AG20443 (cell line): ENCODE measurements at places on chromosomes 12 and 14.

DNA sequence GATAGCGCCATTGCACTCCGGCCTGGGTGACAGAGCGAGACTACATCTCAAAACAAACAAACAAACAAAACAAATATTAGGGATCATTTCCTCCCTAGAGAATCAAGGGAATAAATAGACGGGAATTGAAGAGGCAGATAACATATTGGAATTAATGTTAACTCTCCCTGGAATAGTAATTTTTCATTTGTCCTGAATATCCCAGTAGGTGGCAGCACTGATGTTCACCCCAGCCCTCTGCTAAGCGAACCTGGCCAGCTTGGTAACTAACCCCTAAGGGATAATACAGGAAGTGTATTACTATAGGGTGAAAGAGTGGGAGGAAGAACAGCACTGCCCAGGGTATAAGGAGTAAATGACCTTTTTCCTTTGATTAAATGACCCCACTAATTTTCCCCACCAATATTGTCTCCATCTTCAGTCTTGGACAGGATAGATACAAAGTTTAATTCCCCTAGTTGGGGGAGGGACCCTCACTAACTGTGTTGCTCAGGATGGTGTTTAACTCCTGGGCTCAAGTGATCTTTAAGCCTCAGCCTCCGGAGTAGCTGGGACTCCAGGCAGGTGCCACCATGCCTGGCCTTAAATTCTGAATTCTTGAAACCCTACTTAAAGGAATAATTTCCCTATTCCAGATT is 40.5 kb downstream of the SLC2A14 start:
- peak; percentile 83 for DNase-seq

DNA sequence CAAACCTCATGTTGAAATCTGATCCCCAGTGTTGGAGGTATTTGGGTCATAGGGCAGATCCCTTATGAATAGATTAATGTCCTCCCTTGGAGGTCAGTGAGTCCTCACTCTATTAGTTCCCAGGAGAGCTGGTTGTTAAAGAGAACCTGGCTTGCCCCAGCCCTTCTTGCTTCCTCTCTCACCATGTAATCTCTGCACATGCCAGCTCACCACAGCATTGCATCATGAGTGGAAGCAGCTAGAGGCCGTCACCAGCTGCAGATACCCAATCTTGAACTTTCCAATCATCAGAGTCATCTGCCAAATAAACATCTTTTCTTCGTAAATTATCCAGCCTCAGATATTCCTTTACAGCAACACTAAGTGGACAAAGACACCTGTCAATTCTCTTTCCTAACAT is 161.8 kb upstream of the IGF1 start:
- peak; percentile 24 for DNase-seq

GRCh38 chr12:107948391-107948945 is 174.0 kb downstream of the ASCL4 start:
- DNase-seq = no peak

DNA sequence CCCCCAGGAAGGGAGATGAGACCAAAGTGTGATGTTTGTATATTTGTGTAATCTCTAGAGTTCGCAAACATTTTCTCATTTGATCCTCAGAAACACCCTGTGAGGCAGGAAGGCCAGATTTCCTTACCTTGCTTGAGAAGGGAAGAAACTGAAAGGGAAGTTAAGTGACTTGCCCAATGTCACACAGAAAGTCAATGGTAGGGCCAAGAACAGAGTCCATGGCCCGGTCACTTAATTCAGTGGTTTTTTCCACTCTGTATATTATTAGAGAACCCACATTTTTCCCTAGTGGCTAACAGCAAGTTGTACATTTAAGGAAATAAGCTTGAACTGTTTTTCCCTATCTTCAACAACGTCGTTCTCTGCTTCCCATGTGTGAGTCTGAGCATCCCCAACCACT is 25.6 kb upstream of the CHPT1 start:
- DNase-seq = no peak

GRCh38 chr14:35789651-35790050 is 19.4 kb downstream of the RALGAPA1 start:
- DNase-seq = peak; percentile 21

DNA sequence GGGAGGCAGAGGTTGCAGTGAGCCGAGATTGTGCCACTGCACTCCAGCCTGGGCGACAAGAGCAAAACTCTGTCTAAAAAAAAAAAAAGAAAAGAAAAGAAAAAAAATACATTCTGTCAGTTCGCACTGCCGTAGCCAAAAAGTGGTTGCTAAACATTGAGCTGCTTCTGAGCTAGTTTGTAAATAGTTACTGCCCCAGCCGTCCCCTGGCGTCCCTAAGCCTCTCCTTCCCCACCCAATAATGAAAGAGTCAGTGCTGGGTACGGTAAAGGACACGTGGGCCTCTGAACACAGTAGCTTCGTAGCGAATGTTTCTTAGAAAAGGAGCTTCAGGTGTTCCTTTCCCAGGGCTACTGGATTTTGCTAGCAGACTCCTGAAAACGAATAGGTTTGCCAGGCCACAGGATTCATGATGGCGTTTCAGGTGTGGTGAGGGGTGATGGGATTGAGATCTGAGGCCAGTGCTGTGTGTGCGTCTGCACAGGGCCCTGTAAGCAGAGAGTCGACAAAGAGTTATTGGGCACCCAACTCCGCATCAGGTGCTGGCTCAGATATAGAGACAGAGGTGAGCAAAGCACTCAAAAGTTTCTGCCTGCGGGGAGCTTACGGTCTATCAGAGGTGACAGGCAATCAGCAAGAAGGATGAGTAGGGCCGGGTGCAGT is 94.1 kb downstream of the LGMN start:
- DNase-seq = no peak

DNA sequence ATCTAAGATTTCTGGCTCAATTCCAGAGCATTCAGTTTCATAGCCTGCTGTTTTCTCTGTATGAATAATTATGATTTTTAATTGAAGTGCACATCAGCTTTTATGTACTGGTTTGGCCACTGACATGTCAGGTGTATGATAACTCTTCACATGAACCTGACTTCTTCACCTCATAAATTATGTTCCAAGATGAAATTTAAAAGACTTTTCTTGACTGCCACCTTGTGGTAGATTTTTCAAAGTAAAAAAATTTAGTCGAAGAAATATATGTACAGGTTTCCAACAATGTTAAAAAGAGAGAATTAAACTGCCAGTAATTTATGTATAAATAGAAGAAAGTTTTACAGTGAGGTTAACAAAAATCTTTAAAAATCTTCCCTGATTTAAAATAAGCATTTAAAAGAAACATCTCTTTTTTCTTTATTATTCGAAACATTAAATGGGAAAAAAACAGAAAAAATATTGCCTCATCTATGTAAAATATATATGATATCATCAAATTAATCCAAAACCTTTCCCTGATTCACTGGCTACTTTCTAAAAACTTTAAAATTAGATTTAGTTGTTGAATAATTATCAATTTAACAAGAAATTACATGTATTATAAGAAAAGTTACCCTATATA is 124.9 kb upstream of the ATXN7L3B start:
- DNase-seq = no peak

- DNase-seq = no peak
Measured at GRCh38 chr14:105315211-105315721, 718 bp downstream of the PACS2 start.

DNA sequence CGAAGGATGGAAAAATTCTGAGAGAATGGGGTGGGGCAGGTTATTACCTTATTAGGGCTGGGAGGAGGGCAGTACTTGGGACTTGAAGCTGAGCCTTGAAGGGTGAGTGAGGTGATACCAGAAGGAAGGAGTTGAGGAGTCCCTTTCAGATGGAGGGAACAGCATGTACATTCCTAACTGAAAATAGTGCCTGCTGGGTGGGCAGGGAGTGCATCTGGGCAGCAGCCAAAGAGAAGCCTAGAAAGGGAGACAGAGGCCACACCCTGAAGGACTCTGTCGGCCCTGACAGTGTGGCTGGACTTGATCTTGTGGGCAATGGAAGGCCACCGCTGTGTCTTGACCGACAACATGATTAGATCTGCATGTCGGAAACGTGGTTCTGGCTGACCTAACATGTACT is 147.6 kb downstream of the NDUFA12 start:
- no peak for DNase-seq

DNA sequence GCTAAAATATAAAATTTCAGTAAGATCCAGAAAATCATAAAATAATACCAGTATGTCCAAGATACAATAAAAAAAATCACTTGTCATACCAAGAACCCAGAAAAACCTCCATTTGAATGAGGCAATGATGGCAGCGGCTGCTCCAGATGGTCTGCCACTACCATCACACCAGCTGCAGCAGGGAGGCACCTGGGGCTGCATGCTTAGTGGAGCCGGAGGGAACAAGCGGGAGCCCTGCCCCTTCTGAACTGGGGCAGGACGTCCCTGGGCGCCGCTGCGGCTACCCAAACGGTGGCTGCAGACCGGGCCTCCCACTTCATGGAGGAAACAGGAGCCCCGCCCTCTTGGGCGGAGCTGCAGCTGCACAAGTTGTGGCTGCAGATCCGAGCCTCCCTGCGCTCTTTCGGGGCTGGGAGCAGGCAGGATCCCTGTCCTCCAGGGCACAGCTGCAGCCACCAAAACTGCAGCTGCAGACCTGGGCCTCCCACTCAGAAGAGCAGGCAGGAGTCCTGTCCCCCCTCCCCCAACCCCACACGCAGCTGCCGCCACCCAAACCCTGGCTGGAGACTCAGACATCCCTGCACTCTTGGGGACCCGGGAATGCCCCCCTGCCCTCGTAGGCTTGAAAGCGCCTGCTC is 36.1 kb upstream of the OR5AU1 start:
- DNase-seq = peak; percentile 81

DNA sequence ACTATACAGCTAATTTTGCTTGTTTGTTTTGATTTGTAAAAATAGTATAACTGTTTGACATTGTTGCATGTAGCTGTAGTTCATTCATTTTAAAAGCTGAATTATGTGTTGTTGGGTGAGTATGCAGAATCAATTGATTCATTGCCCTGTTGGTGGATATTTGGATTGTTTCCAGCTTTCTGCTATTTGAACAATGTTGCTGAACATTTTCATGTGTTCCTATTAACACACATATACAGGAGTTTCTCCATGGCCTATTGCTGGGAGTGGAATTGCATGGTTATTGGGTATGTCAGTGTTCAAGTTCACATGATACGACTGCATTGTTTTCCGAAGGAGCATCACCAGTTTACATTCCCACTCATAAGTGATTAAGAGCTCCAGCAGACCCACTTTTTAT is 75.3 kb downstream of the SRGAP1 start:
- no peak for DNase-seq

DNA sequence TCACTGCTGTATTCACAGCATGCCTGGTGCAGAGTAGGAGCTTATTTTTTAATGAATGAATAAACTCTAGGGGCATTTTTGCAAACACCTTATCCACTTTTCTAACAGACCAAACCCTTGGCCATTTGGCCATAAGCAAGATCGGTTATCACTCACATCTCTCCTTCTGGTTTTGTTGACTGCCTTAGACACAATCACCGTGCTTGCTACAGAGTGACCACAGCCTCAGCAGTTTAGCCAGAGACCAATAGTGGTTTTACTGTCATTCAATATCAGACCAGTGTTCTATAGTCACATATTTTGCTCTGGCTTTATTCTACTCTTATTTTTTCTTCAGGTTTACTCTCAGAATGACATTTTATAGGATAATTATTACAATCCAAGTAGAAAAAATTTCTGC is 2.2 kb downstream of the KLRB1 start:
- DNase-seq = no peak

DNA sequence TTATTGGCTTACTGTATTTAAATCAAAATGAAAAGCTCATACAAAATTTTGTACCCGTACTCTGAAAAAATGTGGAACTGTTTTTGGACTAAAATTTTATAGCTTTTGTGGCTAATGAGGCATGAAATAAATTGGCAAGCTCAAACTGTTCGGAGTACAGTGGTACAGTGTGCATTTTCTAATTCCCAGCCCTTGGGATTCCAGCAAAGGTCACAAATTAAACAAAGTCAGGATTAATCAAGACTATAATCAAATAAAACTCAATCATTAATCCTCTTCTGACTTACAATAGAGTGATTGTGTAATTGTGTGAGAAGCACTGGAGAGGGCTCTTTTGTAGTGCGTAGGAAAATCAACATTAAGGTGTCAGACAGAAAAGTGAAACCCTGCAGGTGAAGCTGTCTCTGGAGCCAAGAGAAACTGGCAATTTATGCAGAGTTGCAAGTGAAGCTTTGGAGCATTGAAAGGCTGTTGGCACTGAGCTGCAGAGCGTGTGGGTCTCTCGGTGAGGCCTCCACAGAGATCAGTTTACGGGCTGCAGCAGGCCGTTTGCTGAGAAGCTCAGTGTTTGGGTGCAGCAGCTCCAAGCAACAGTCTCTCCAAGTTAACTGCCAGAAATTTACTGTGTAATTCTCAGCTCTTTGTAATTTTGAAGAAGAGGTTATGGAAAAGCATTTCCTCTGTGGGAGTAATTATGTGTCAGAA is 275.9 kb downstream of the FBXL14 start:
- peak; percentile 70 for DNase-seq

GRCh38 chr14:74267588-74267987 is 28.3 kb downstream of the VSX2 start:
- DNase-seq = no peak

- DNase-seq = peak; percentile 36
Measured at GRCh38 chr12:71440345-71440762, 756 bp downstream of the LGR5 start.

DNA sequence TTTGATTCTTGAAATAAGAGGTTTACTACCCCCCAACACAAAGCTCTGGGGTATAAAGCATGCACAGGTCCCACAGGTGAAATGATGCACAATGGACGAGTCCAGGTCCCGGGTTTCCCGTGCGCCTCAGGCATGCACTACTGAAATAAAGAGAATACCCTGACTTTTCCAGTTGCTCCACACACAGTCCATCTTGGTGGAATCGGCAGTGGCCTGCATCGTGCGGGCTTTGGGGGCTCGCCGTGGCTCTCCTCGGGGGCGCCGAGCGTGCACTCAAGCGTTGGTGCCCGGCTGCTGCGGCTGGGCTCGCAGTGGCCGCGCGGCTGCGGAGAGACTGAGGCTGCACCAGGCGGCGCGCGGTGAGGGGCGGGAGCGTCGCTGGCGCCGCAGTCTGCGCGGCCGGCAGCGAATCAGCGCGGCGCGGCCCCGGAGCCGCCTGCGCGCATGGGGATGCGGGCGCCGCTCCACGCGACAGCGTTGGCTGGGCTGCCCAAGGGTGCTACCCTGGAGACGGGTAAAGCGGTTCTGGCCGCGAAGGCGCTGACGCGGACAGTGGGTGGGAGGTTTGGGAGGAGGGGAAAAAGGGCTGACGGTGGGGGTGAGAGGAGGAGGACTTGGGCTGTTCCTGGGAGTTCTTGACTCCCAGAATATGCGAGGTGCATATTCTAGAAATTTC is 53.8 kb upstream of the CCDC175 start:
- DNase-seq = peak; percentile 52

- DNase-seq = no peak
Measured at GRCh38 chr14:23621204-23621931, 14.8 kb upstream of the DHRS2 start.

DNA sequence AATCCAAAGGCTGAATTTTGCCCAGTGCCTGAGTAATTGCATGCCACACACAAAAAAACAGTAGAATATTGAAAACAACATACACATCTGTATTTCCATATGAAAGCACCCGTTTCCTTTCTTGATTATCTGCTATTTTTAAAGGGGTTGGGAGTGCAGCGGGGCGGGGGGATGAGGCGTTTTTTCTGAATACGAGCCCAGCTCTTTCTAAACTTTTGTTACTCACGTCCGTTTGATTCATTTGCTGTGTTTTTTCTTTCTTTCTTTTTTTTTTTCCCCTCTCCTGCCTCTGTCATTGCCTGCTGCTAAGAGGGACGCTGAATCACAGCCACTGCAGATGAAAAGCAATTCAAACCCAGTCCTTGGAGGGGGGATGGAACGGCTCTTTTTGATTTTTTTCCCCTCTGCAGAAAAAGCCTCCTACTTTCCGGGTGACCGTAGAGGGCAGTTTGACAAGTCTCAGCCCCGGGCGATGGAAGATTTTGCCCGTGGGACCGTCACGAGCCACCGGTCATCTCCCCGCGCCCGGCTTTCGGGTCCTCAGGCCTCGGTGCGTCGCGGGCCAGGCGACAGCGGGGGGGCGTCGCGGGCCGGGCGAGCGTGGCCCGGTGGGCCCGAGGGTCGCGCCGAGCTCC is 572 bp upstream of the RASSF8 start:
- peak; percentile 61 for DNase-seq
